ENCODE measurements at places on chromosomes 16 and 17.

- DNase-seq, result no peak
These were observed 478.4 kb downstream of the HS3ST3B1 start for GRCh38 chr17:14779241-14779640.

- DNase-seq, result no peak
These were observed 800.2 kb downstream of the KCNJ2 start for GRCh38 chr17:70969521-70970034.

- no peak for DNase-seq
These were observed 1.6 kb downstream of the HBA1 start for GRCh38 chr16:177981-178667.

GRCh38 chr17:67050066-67050465 lies 5.7 kb downstream of the CACNG1 start:
- no peak for DNase-seq
